ENCODE measurements at places on chromosomes 2 and 18.

DNA sequence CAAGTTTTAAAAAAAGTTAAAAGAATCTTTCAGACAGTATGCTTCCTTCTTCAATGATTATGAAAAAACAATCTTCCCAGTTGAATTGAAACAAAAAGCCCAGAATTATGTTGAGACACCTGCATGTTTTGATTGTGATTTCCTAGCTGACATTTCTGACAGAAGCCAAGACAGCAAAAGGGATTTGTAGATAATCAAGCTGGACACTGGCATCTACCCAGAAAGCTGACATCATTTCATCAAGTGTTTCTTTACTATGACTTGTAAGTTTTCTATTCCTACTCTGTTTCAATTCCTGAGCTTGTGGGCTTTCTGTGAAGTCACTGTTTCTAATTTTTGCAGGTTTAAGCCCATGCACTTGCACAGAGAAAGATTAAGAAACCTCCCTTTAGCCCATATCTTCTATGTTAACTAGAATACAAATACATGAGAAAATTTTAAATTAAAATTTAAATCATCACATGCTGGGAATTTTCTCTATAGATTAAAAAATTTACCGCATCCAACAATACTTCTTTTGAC, 82.9 kb upstream of the CCDC85A start:
- no peak for DNase-seq

- peak; percentile 38 for DNase-seq
Observed at GRCh38 chr2:205680067-205680466, 2.2 kb upstream of the NRP2 start.

DNA sequence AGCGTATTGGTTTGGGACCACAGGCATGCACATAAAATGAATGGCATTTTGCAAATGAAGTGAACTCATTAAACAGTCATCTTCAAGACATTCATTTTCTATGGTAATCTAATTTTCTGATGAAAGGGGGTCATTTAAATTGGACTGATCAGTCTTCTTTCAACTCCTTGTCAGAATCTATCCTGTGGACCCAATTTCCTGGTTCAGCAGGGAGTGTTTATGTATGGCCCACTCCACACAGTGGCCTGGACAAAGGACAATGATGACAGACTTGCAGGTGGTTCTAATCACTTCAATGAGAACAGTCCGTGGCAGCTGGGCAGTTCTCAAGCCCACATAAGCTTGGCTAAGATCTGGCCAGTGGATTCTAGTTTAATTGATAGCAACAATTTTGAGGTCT, 448.1 kb downstream of the DCDC2C start:
- DNase-seq = no peak

DNA sequence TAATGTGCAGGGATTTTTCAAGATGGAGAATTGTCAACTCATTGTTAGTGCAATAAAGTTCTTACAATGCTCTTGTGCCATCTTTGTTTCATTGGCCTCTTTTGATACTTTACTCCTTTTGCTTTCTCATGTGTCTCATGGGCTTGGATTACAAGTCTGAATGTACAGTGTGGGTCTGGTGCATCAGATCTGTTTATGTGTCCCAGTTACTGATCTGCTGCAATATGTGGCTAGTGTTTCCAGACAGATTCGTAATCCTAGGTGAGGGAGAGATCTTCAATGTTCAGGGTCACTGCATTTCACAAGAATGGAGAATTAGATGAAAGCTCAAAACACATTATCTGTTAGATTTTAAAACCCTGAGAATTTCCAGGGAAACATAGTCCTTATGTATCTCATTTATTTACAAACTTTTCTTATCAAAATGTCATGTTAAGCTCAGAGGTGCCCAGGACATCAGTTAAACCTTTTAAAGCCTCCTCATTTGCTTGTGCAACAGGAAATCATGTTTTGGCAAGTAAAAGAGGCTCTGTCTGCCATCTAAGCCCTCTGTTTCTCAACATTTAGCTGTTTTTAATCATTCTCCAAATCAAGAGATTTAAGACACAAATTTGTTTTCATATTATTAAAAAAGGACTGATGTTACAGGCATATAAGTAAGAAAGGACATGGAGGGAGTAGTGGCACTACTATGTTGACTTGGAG, 108.1 kb downstream of the NUP35 start:
- DNase-seq = no peak

DNA sequence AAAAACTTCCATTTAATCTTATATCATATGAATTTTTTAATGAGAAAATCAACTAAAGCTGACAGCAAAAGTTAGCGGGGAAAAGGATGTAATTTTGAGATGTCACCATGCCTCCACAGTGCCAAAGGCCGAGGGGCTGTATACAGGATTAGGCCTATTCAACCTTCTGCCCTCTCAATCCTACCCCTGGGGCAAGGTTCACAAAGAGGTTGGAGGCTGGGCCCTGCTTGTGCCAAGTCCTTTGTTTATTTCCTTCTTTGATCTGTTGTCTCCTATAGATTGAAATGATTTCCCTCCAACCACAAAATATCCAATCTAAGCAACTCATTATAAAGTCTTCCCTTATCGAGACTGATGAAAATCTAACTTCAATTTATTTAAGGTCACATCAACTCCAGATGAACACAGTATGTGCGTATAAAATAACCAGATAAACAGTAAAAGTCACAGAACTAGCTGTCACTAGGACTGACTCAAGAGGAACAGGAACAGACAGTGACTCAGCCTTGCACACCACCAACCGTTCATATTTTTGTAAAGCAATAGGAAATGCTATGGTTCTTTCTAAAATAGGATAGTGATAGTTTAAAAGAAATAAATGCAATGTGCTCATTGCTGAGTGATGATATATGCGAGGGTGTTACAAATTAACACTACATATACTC, 95.8 kb downstream of the SLC25A12 start:
- DNase-seq = no peak

DNA sequence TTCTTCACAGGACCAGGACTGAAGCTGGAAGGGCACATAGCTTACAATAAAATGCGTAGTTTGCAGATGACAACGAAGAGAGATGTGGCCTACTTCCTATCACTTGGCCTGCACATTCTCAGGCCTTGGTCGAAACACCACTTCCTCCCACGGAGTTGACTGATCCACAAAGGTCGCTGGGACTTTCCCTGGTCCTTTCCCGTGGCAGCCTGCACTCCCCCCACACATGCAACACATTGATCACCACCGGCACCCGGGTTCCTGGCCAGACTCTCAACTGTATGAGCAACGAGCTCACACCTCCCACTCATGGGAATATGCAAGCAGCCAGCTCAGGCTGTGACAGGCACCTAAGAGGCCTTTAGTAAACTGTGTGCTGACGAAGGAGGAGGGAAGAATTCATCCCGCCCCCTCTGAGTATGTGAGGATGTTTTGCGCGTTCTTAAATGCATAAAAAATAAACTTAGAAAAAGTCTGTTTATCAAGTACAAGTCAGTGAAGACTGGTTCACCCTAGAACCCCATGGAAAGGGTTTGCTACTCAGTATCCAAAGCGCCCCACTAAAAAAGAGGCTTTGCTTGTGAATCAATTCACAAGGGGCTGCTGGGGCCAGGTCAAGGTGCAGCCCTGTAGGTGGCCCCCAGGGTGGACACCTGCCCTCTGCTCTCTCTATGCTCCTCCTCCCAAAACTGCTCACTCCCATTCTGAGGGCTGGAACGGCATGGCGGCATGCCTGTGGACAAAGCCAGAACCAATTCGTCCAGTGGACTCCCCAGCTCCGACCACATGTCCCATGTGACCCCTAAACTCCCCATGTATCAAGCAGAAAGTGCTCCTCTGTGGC, 154.3 kb downstream of the EIPR1 start:
- no peak for DNase-seq

GRCh38 chr2:201444746-201445465, 6.4 kb downstream of the TRAK2 start:
- no peak for DNase-seq

DNA sequence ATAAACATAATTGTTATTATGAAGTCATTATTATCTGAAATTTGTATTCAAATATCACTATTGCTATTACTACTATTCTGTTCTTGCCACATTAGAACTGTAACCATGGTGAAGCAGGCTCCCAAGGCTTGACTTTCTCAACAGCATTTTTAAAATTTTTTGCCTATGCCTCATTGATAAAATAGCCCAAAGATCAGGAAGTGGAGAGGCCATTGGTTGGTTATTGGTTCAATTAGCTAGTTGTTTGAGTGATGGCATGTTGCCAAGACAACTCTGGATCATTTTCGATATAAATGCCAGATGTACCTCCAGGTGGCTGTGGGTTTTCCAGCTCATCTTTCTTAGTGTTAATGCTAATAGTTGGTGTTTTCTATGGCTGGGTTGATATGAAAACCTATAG, 513.5 kb downstream of the TRIB2 start:
- no peak for DNase-seq

- DNase-seq = no peak
Observed at GRCh38 chr2:157497638-157498314, 53.9 kb upstream of the CYTIP start.

DNA sequence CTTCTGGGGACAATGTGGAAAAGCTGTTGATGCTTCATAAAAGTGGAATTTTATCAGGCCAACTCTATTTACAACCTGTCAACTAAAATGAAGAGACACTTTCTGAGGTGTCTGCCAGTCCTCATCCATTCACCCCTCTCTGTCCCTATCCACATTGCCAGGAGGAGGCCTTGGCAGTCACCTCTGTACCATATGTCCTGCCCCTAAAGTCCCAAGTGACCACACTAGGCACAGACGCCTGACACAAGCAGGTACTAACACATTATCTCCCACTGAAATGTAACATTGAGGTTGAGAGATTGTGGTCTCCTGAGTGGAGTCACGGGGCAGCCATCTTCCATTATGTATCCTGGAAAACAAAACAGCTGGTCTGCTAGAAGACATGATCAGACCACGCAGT, 71.4 kb downstream of the OSBPL1A start:
- no peak for DNase-seq

DNA sequence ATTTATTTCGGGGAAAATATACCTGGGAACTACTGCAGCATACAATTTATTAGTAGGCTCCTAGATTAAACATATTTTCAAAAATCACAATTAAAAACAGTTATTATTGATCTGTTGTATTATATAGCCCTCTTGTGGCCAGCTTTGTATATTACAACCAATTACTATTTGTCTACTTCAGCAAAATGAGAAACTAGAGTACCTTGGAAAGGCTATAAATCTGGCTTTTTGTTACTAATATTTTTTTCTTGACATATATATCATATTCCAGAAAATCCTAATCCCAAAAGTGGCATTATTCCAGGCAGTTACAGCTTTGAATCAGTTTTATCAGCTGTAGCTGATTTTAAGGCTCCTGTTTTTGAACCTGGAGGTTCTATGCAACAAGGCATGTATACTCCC, 101.2 kb downstream of the UBR3 start:
- DNase-seq = no peak

GRCh38 chr2:173145454-173145853, 69.8 kb downstream of the MAP3K20 start:
- DNase-seq = no peak

DNA sequence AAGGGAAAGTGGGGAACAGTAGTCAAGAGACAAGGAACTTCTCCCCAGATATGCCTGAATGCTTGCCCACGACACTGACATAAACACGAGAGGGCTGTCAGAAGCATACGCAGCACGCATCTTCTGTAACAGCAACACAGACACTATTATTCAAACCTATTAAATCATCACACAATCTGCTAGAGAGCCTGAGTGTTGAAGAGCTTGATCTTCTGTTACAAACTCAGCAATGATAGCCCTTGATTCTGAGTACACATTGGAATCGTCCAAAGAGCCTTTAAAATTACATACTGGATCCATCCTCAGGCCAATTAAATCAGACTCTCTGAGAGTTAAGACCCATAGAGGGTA, 111.6 kb downstream of the ZNF521 start:
- DNase-seq = no peak

DNA sequence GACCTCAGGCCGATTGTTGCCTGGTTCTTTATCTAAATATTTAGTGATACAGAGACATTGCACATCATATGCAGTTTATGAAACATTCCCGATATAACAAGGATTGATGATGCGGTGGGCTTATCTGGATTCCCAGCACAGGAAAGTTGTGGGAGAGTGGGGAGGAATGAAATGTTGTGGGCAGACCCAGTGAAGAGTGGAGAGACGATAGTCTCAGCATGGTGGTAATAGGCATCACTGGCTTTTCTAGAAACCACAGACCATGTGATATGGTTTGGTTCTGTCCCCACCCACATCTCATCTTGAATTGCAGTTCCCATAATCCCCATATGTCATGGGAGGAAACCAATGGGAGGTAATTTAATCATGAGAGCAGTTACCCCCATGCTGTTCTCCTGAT, 34.8 kb upstream of the RND3 start:
- no peak for DNase-seq

GRCh38 chr2:160246356-160246755, 46.3 kb upstream of the ITGB6 start:
- DNase-seq = no peak

DNA sequence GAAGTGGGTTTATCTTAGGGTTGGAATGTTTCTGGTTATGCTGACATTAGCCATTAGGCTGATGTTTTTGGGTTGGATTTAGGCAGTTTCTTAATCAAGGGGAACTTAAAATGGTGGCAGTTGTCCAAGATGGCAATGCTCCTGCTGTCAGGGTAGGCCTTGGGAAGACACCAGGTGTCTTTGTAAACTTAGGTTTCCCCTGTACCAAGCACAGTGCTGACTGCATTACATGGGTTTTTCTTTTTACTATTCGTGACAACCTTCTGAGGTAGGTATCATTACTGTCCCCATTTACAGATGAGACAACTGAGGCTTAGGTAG, 528 bp upstream of the ATG16L1 start:
- no peak for DNase-seq

- DNase-seq = no peak
Observed at GRCh38 chr18:68244786-68245185, 470.1 kb downstream of the TMX3 start.

DNA sequence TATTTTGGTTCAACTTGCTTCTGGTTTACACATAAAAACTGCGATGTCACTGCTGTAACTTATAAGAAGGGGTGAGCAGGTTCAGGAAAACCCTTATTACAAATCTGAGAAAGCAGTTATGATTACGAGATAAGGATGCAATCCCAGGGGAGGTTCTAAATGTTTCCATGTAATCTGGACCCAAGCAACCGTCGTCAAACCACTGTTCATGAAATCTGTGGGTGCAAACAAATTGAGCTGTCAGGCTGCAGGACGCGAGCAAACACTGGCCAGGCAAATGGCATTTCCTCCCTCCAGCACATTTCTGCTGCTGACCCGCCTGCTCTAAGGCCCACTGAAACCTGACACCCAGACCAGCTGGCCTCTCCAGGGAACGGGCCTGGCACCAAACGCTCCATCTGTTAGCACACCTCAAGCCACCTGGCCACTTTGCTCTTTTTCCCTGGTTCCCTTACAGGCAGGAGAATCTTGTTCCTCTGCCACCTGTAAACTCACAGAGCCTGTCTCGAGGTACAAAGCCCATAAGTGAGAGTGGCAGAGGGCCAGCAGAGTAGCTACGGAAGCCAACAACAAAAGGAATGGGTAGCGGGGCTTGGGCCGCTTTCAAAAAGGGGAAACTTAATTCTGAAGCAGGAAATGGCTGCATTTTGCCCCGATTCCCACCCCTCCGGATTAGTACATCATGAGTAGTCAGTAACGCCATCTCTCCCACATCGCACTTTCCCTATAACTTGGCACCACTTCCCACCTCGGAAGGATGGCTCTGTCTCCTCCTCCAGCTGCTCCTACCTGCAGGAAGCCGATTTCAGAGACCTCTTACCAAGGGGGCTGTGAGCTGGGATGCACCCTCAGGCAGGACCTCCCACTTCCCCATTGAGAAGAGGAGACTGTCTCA, 26.5 kb downstream of the CRACDL start:
- DNase-seq = no peak

Measured in DND-41 (cell line).